ENCODE measurements at places on chromosomes 3 and 15.
A peak's percentile ranks its signal among the peaks of the same experiment; 100 is the strongest.

GRCh38 chr15:59550956-59551355 is 60.6 kb upstream of the GCNT3 start:
- DNase-seq = no peak

GRCh38 chr15:65917407-65917756 is 48.1 kb downstream of the RAB11A start:
- DNase-seq = no peak

DNA sequence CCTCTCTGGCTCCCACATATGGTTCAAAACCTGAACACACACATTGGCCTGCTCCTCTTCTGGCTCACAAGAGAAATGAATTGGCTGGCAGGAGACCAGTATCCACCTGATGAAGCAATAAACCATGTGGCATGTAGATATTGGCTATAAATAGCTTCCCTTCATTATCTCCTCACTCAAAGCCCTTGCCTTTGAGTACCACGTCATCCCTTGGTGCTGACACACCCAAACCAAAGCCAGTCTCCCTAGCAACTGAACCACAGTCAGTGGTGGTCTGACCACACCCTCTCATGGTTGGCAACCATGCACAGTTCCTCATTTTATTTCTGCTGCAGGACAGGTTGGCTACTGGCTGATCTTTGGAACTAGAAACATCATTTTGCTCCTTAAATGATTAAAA is 98.8 kb downstream of the ZNF621 start:
- peak; percentile 82 for DNase-seq

DNA sequence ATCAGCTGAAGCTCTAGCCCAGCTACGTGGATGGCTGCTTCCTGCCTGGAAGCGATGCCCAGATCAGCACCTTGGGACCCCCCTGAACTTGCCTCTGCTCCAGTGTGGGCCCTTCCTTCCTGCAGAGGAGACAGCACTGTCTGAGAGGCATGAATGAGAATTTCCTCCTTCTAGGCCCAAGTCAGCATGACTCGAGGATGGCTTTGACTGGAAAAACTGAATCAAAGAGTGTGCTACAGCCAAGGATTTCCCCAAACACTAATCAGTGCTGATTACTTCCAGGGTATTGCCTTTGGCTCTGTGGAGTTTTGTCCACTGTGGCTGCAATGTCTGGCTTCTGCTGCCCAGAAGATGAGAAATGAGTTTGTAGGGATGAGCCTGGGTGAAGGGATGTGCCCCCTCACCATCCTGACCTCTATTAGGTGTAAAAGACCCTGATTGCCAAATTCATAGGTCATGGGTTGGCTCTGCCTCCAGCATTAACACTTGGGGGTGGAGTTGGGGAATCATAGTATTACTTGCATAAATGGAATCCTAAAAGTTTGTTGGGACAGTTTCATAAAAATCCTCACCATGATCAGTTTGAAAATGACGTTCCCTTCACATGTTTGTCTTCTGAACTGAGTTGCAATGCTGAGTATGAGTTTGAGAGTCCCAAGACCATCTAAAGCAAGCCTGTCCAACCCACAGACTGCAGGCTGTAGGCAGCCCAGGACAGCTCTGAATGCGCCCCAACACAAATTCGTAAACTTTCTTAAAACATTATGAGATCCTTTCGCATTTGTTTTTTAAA is 36.7 kb downstream of the FLNB start:
- DNase-seq = no peak

DNA sequence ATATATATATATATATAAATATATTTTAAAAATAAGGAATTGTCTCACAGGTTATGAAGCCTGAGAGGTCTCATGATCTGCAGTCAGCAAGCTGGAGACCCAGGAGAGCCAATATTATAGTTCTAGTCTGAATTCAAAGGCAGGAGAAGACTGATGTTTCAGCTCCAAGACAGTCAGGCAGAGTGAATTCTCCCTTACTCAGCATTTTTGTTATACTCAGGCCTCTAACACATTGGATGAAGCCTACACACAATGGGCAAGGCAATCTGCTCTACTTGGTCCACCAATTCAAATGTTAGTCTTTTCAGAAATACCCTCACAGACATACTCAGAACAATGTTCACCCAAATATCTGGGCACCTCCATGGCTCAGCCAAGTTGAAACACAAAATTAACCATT is 157.2 kb downstream of the GOLIM4 start:
- DNase-seq = no peak

- DNase-seq = no peak
These were observed 242.1 kb upstream of the PDZRN3 start for GRCh38 chr3:73866846-73867245.

GRCh38 chr3:84974347-84974746 is 15.6 kb downstream of the CADM2 start:
- no peak for DNase-seq

DNA sequence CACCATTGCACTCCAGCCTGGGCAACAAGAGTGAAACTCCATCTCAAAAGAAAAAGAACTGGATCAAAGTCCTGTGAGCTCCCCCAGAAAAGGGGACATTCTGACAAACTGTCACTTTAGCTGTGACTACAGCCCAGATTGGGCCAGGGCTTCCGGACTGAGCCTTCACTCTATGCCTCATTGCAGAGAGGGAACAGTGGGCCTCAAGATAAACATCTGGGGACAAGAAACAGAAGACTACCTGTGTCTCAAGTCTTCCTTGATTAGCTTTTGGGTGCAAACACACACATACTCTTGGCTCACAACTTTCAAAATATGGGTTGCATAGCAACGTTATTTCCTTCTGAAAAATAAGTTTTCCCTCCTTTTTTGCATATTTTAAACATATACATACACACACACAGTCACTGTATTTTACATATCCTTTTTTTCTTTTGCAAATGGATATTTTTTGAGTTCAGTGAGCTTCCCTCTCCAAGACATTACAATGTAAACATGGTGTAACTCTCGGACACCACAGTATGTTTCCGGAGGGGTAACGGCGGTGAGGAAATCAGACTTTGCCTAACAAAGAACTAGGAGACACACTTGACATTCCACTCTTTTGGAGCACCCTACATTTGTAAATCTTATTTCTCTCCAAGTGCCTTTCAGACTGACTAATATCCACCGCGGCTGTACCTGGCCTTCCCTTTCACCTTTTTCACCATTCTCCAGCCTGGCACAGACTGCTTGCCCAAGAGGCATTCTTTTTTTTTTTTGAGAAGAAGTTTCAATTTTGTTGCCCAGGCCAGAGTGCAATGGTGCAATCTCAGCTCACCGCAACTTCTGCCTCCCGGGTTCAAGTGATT is 3.5 kb downstream of the TKT start:
- DNase-seq = peak; percentile 34

DNA sequence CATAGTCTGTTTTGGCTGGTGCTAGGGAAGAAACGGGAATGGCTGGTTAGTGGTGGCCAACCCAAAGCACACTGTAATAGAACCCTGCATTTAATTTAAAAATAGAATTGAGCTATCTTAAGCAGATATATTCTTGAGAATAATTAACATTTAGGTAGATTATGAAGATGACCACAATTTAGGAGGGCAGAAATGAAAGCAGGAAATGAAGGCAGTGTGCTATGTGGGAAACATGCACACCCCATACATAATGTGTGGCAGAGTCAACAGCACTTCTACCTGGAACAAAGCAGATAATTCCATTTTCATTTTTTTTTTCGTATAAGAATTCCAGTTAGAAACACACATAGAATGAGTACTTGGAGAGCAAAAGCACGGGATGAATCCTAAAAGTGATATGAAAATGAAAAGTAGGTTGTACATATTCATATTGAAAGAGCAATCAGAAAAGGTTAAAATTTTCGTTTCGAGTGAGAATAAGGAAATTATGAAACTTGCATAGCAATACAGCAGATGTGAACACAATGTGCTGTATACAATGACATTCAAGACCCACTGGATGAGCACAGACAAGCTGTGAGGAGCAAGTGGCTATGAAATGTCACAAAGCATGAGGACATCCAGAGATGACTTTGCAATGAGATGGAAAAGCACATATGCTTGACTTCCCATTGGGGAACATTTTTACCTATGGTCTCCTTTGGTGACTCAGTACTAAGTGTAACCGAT is 102.6 kb downstream of the TFG start:
- DNase-seq = no peak

DNA sequence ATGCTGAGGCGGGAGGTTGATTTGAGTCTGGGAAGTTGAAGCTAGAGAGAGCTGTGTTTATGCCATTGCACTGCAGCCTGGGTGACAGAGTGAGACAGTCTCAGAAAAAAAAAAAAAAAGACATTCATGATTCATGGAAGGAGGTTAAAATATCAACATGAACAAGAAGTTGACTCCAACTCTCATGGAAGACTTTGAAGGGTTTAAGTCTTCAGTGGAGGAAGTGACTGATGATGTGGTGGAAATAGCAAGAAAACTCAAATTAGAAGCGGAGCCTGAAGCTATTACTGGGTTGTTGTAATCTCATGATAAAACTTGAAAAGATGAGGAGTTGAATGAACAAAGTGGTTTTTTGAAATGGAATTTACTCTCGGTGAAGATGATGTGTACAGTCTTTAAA is 491.8 kb downstream of the SQOR start:
- no peak for DNase-seq

DNA sequence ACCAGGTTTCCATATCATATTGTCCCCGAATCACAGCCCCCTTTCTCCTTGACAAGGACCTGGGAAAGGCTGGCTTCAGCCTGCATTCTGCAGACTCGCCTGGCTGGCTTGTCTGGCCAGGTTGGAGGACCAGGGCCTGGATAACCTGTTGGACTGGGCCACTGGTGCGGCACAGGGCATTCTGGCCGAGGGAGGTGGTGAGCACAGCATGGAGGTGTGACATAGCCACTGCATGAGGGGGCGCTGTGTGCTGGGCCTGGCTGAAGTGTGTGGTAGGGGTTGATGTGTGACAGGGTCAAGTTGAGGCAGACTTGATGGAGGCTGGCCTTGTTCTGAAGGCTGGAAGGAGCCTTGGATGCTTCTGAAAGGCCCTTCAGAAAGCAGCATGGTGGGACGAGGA is 2.9 kb downstream of the ESYT3 start:
- no peak for DNase-seq

GRCh38 chr3:8629151-8630021 is 15.2 kb downstream of the SSUH2 start:
- no peak for DNase-seq

- DNase-seq = no peak
These were observed 25.4 kb upstream of the SPPL2A start for GRCh38 chr15:50790778-50791453.
